ENCODE measurements at places on chromosomes 13 and 19.

- no peak for DNase-seq
Observed at GRCh38 chr13:109249780-109250528, 536.4 kb downstream of the IRS2 start.

- no peak for DNase-seq
Observed at GRCh38 chr19:45297674-45298073, 25.0 kb downstream of the CKM start.

GRCh38 chr13:51724721-51725120, 79.2 kb downstream of the DHRS12 start:
- no peak for DNase-seq

DNA sequence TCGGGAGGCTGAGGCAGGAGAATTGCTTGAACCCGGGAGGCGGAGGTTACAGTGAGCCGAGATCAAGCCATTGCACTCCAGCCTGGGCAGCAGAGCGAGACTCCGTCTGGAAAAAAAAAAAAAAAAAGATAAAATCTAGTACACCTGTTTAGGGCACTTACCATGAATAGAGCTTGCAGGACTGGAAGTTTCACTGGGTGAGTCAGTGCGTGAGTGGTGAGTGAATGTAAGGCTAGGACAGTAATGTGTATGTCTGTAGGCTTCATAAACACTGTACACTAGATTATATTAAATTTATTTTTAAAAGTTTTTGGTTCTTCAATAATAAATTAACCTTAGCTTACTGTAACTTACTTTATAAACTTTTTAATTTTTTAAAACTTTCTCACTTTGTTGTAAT, 22.9 kb downstream of the PPP5C start:
- no peak for DNase-seq

GRCh38 chr13:105670179-105670990, 865.1 kb downstream of the EFNB2 start:
- DNase-seq: no peak

GRCh38 chr13:51895906-51896888, 34.4 kb downstream of the CCDC70 start:
- peak; percentile 71 for DNase-seq

GRCh38 chr19:53612762-53613526, 18.9 kb upstream of the DPRX start:
- no peak for DNase-seq

- peak; percentile 77 for DNase-seq
Observed at GRCh38 chr13:98484289-98485219, 92.4 kb downstream of the STK24 start.

GRCh38 chr13:84405286-84405685, 523.0 kb upstream of the SLITRK1 start:
- DNase-seq: no peak

DNA sequence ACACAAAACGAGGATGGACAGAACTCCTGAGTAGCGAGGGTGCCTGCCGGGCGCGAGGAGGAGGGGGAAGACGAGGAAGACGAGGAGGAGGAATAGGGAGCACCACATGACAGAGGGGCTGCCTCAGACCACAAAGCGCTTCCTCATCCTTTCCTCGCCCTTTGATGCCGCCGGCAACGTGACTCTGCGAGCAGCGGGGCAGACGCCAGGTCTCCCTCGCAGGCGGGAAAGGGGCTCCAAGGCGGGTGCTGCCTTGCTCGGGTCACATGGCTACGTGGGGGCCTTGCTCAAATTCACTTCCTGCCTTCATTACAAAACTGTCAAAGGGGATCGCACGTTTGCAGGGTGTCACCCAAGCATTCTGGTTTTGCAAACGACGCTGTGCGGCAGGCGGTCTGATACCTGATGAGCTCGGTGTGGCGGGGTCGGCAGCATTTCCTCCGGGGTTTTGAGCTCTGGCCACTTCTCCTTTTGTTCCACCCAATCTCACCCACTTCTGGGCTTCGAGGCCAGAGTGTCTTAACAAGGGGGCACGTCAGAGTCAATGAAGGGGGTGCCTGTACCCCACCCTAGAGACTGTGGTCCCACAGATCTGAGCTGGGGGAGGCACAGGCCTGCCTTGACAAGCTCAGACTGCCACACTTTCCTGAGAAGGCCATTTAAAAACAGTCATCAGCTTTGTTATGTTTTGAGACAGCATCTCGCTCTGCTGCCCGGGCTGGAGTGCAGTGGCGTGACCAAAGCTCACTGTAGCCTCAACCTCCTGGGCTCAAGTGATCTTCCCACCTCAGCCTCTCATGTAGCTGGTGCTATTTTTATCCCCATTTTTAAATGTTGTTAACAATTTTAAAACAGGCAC, 14.9 kb downstream of the MAP2K2 start:
- DNase-seq: peak; percentile 87

DNA sequence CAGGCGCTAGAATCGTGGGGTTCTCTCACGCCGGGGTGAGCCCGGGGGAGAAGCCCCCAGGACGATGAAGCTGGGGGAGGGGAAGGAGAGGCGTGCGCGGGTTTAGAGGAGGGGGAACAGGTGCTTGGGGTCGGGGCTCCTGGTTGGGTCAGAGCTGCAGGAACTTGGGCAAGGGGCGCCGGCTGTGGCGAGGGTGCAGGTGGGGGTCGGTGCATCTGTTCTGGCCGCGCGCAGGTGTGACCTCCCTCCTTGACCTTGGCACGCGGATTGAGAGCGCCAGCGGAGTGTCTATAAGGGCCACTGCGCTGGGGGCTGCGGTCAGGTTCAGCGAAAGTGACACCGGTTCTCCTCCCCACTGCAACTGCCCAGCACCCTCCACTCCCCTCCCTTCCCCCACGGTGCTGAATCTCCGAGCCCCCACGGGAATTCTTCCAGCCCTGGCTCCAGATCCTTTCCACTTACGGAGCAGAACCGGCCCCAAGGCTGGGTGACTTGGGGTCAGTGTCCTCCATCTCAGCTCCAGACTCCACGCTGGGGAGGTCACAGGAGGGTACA, 618 bp downstream of the TMEM38A start:
- peak; percentile 55 for DNase-seq

GRCh38 chr19:16369664-16370576, 45.3 kb downstream of the KLF2 start:
- no peak for DNase-seq

DNA sequence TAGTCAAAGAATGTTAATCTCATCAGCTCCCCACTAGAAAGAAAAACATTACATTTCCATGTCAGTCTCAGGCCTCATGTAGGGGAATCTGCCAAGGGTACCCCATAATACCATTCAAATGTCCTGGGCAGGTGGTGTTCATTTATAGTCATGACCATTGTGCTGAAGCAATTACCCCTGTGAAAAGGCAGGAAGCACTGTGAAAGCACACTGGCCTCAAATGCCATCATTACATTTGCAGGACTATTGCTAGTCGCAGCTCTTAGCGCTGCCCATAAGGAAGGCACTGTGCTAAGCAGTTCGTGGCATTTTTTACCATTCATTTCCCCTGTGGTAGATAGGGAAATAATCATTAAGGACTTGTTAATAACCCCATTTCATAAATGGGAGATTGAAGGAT, 109.0 kb downstream of the LHFPL6 start:
- no peak for DNase-seq

GRCh38 chr13:79496188-79496587, 15.2 kb downstream of the NDFIP2 start:
- no peak for DNase-seq

GRCh38 chr13:112744168-112745021, 54.6 kb downstream of the ATP11A start:
- DNase-seq: no peak

GRCh38 chr19:12802267-12803106, 618 bp downstream of the THSD8 start:
- no peak for DNase-seq

DNA sequence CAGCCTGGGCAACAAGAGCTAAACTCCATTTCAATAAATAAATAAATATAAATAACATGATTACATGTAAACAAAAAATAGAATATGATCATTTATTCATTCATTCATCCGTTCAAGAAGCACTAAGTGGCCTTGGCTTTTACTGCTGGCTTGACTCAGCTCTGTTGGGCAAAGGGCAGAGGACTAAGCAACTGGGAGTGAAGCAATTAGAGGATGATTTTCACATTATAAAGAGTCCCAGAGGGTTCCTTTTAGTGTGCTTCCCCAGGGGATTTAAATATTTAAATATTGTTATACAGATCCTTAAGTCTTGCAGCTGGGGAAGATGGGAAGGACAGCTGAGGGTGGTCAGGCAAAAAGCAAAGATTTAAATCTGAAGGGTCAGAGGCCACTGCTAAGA, 34.9 kb upstream of the FLT1 start:
- DNase-seq: no peak

GRCh38 chr13:31045286-31046081, 113.0 kb downstream of the TEX26 start:
- DNase-seq: peak; percentile 49

DNA sequence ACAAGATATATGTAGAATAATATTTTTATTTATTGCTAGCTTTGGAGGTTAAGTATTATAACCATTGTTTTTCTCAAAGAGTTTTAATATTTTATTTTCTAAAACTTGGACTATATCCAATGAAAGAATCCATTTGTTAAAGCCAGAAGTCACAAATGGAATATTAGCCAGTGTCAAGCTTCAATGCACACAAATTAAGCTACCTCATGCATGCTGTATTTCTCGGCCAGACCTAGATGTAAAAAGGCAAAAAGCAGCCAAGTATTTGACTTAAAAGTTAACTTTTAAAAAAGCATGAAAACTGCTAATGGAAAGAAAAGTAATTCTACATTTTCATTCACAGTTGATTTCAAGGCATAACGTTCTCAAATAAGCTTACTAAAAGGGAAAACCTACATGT, 160.0 kb upstream of the ATXN8OS start:
- DNase-seq: no peak

- DNase-seq: no peak
Observed at GRCh38 chr13:68185444-68186141, 955.5 kb upstream of the PCDH9 start.

- DNase-seq: no peak
Observed at GRCh38 chr19:21519488-21519887, 14.1 kb downstream of the ZNF429 start.

DNA sequence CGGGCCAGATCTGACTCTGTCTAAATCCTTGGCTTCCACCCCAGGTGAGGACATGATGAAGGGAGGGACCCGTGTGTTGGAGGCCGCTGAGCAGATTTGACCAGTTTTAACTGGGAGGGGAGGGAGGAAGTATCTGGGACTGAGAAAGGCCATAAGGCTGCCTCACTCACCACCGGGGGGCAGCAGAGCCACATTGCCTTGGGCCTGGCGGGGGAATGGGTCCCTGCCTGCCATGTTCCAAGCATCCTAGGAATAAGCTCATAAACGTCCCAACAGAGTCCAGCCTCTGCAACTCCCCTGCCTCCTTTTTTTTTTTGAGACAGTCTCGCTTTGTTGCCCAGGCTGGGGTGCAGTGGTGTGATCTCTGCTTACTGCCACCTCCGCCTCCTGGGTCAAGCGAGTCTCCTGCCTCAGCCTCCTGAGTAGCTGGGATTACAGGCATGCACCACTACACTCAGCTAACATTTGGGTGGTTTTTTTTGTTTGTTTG, 15.5 kb downstream of the MAST3 start:
- peak; percentile 79 for DNase-seq

DNA sequence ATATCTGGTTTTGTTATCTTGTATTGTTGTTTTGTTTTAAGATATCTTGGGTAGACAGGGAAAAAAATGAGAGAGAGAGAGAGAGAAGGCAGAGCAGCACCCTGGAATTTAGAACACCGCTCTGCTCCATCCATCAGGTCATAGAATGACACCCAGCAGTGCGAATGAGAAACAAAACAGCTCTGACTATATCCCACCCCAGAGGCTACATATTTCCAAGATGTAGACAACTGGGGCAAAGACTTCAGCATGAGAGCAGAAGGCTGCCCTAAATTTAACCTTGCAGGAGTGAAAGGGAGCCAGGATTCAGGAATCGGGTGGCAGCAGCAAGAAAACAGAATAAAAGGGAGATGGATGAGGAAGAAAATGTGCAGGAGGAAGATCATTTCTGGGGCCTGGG, 46.5 kb downstream of the TNFSF13B start:
- DNase-seq: no peak

- no peak for DNase-seq
Observed at GRCh38 chr13:83732755-83733154, 149.5 kb downstream of the SLITRK1 start.

- no peak for DNase-seq
Observed at GRCh38 chr19:52981329-52981728, 18.6 kb upstream of the ZNF816 start.
